Cortex of kidney (tissue), 1 donor: ENCODE measurements at places on chromosomes 3 and 15.

DNA sequence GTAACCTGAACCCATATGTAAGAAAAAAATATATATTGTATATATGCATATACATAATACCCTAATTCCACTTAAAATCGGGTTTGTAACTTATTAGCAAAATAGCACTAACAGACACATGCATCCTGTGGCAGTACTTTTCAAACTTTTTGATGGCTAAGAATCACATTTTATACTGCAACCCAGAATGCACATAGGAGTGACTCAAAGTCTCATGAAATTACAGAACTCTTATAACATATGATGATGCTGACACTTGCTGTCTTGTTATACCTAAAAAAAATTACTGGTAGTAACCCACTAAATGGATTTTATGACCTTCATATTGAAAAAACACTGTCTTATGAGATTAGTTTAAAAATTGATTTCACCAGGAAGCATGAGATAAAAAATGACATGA is 152.4 kb upstream of the FRMD4B start:
- no peak for DNase-seq

GRCh38 chr3:87313641-87314040 is 37.3 kb upstream of the POU1F1 start:
- no peak for DNase-seq

DNA sequence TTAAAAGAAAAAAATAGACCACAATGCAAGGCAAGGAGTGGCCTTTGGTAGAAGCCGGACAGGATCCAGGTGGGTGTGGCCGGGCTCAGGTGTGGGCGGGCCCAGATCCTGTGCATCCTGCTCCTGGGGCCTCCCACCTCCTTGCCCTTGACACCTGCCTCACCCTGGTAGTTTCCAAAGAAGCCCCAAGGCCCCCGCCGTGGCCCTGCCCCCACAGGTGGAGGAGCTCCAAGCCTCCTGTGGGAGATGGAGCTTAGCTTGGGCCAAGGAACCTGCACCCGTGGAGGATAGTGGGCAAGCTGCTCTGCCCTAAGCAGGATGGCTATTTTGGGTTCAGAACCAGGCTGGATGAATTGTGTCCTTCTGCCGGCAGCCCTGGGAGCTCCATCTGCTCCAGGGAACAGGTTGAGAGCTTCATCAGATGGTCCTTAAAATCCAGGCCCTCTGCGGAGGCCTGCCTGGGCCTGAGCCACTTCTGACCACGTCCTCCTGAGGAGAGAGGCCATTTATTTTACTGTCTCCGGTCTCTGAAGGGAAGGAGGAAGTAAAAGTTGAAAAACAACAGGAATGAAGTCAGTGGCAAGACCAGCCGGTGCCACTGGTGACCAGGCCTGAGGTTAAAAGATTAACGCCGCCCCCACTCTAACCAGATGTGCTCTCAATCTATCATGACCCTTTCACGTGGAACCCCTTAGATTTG is 53.9 kb upstream of the KLF13 start:
- no peak for DNase-seq

DNA sequence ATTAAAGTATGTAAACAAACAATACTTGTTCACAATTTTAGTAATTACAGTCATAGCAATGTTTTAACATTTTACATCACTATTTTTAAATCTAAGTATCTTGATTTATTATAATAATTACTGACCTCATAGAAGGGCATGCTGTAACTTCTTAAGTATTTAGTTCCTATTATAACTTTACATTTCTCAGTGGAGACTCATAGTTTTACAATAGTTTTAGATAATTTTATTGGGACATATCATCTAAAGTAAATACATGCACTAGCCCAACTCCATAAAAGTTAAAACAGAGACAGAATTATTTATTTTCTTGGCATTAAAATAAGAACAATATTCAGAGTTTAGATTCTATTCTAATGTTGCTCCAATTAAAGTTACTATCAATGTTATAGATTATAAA is 466.5 kb upstream of the BCHE start:
- DNase-seq = no peak

GRCh38 chr3:61807865-61808276 is 246.5 kb downstream of the PTPRG start:
- DNase-seq = no peak

GRCh38 chr3:187197335-187197649 is at the start of gene RTP1:
Gene RTP1, plus strand, starts transcription at chr3:187197486. Its CDS starts 30 bp downstream, at chr3:187197516.
- no peak for DNase-seq

- DNase-seq = no peak
These were observed 133.4 kb upstream of the WNT5A start for GRCh38 chr3:55620351-55621025.

DNA sequence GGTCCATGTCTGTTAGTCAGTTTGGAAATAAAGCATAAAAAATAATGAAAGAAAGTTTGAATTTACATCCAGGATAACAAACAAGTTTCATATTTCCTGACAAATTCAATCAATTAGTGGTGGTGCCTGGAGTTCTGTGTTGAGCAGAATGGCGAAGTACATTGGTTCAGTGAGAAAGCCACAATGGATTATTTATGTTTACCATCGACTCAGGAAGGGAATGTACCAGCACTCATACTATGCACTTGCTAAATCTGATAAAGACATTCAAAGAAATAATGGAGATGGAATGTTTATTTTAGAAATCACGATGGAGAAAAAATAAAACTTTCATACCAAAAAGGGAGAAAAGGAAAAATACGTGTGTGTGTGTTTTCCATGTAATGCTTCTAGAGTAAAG is 45.3 kb upstream of the MME start:
- no peak for DNase-seq

GRCh38 chr15:64070965-64071851 is 22.4 kb downstream of the CIAO2A start:
- no peak for DNase-seq

DNA sequence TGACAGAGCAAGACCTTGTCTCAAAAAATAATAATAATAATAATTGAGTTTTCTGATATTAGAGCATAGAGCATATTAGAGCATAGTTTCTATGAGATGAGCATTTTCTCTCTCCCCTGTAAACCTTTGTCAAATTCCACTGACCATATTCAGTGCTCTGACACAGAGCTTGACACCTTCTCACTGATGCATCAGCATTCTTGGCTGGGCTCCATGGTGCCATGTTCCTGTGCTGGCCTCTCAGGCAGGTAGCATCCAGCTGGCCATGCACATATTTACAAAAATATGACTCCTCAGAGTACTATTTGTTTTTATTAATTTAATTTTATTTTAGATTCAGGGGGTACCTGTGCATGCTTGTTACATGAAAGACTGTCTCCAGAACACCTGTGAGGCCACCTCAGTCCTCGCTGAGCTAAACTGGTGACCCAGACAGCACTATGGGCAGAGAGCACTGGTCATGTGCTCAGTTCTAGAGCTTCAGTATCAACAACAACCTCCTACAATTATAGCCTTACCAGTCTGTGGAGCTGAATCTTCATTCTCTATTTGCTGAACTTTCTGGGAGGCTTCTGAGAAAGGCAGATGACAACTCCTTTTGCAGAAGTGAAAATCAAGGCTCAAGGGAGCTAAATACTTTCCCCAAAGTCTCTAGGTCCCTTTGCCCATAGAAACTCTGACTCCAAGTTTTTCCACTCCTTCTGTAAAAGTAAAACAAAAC is 21.6 kb upstream of the SLC28A2 start:
- no peak for DNase-seq

DNA sequence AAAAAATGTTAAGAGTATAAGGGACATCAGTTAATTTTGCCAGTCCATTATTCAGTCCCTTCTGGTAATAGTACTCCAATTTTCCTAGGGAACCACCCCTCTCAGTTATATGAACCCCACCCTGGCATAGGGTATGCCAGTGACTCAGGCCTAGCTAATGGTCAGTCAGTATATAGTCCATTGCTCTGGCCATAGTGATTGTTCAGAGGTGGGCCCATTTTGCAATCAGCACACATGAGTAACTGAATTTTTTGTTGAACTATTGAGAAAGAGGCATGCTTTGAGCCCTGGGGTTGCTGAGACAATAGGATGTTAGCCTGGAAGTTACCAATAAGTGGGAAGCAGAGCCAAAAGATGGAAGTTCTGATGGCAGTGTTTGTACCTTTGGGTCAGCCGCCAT is 4.1 kb downstream of the LRCH3 start:
- DNase-seq = no peak

DNA sequence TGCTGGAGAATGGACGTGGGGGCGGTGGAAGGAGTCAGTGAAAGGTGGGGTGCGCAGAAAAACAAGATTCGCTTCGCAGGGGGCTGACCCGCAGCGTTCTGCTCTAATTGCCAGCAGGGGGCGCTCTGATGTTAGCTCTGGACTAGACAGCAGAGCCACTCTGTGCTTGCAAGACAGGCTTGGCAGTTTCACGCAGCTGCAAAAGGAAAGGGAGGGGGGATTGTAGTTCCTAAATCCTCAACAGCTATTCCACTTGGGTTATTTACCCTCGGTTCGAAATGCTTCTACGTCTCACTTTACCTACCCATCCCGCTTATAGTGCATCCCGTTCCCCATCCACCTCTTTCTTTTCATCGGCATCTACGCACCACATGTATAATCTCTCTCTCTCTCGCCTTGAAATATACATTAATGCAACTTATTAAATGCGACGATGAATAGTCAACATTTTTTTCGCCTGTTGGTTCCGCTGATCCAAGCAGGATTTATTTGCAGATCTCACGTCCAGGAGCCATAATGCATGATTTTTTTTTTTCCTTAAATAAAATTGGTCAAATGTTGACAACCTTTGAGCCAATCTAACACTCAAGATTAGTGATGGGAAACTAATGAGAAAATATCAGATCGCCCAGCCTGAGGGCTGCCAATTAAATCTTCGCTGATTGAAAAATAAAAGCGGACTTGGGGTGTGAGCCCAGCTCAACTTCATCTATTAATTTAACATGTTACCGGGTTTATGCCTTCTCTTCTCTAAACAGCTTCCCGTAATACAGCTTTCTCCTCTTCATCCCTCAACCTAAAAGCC is 216.4 kb downstream of the MEIS2 start:
- no peak for DNase-seq

DNA sequence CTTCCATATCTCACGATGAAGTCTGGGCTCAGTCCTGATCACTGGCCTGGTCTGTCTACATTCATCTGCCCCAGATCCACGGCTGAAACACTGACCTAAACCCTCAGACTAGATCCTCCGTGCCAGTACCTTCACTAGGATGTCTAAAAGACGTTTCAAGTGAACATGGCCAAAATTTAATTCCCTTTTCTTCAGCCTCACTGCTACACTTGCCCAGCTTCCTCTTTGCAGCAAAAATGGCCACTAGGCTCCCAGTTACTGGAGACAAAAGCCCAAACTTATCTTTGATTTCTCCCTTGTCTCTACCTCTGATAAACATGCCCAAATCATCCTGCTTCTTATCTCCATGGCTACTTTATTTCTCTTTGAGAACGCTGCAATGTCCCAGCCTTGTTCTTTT is 1.7 kb downstream of the RASSF1 start:
- DNase-seq = no peak

DNA sequence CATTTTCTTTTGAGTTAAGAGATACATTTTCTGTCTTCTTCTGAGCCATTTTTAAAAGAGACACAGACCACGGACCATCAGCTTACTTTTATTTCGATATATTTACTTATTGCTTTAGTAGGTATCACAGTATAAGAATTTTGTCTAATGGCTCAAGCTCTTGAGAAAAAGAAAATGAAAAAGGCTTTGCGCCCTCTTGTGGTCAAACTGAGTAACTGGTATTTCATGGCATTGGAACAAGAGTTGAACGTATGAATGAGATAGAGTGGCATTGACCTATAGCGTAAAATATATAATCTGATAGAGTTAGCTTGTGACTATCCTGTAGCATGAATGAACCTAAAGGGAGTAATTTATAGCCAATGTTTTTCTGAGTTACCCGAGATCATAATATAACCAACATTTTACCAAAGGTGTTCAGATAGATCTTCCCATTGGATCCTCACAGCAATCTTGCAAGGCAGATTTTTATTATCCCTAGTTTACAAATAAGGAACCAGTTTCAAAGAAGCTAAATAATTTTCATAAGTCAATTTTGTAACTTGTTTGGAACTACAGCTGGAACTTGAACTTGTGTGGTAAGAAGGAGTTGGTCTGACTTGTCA is 154.6 kb downstream of the POLR2M start:
- DNase-seq = no peak

GRCh38 chr15:101425787-101426365 is 63.6 kb downstream of the PCSK6 start:
- DNase-seq = no peak

DNA sequence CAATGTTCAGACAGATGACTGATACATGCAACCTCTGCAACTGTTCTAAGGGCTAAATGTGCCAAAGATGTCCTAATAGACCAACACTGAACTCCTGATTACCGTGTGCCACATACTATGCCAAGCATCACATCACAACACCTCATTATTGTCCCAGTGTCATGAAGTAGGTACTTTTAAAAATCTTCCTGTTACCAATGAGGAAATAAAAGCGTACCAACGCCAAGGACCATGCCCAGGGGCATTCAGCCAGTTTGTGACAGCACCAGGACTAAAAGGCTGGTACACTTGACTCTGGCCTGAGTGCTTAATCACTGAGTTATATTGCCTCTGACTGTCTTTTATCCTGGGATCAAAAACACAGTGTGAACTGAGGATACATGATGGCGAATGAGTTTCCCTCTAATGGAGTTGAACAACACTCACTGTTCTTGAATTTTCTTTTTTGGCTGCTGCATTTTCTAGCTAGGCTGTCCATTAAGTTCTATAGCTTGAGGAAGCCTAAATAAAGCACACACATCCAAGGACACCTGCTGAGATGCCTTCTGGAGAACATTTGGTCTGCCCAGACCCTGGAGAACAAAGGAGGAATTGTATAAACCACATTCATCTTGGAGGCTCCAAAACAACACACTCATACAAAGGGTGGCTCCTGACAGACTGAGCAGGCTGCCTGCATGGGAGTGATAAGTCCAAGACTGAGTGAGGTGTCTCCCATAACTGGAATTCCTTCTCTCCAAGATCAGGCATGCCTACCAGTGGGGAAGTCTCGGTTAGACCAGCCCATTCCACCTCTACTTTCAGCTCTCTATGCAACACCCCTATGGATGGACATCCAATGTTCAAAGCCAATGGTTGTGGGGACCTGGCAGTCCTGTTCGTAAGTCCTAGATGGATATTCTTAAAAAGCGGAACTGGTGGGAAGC is 126.7 kb upstream of the PRICKLE2 start:
- no peak for DNase-seq

DNA sequence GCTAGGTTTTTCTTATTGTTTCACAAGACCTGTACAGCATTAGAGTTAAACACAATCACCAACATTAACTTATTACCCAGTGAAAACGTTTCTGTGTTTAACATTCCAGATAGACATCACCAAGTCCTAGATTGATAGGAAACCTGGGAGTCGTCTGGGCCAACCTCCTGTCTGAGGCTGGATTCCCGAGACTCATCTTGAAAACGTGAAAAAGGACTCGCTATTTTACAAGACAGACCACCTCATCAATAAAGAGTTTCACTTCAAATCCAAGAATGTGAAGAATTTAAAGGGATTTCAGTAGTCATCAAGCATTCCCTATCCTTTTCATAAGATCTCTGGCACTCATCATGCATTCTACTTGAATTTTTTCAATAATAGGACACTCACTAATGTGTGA is 626.6 kb downstream of the MCTP2 start:
- no peak for DNase-seq

DNA sequence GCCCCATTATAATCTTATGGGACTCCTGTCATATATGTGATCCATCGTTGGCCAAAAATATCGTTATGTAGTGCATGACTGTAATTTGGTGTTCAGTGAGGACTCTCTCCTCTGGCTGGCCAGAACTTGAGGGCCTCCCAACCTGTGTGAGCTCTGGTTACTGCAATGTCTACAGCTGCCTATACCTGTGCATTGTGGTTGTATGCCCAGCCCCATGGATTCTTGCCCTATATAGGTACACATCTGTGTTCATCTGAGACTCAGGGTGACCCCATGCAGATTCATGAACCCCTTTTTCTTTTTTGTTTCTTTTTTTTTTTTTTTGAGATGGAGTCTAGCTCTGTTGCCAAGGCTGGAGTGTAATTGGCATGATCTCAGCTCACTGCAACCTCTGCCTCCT is 32.6 kb upstream of the KLF13 start:
- no peak for DNase-seq
